ENCODE measurements at places on chromosomes 16 and 17.

DNA sequence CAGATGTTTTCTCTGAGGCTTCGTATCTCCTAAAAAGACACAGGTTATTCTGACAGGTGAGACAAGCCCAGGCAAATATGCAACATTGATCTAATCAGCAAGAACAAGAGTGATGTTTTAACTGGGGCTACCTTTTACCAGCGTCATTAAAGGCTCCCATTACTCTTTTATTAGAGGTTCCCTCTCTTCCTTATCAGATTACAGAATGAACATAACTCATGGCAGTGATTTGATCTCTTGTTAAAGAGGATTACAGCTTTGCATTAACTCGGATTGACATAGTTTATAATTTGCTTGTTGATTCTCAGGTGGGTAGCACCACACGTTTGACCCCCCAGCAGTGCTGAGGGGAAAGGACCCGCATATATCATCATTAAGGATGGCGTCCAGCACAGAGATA is 90.5 kb downstream of the AATF start:
- DNase-seq = no peak

- no peak for DNase-seq
Observed at GRCh38 chr16:1923299-1924034, 5.3 kb upstream of the HS3ST6 start.

DNA sequence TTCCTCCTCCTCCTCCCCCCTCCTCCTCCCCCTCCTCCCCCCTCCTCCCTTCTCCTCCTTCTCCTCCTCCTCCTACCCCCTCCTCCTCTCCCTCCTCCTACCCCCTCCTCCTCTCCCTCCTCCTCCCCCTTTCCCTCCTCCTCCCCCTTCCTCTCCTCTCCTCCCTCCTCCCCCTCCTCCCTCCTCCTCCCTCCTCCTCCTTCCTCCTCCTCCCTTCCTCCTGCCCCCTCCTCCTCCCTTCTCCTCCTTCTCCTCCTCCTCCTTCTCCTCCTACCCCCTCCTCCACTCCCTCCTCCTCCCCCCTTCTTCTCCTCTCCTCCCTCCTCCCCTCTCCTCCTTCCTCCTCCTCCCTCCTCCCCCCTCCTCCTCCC is 6.6 kb upstream of the PDP2 start:
- DNase-seq = no peak

DNA sequence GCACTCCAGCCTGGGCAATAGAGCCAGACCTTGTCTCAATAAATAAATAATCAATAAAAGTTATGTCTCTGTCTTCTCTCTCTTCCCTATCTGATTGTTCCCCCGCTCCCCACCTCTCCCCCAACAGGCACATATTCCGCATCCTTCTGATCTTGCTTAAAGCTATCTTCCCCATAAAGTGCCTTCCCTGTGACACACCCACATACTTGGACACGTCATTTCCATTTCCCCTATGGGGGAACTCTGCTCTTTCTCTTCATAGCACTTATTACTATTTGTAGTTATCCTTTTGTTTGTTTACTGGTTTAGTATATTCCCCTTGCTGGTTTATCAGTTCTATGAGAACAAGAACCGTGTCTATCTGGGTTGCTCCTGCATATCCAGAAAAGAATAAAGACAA is 14.9 kb downstream of the MYO1D start:
- no peak for DNase-seq

DNA sequence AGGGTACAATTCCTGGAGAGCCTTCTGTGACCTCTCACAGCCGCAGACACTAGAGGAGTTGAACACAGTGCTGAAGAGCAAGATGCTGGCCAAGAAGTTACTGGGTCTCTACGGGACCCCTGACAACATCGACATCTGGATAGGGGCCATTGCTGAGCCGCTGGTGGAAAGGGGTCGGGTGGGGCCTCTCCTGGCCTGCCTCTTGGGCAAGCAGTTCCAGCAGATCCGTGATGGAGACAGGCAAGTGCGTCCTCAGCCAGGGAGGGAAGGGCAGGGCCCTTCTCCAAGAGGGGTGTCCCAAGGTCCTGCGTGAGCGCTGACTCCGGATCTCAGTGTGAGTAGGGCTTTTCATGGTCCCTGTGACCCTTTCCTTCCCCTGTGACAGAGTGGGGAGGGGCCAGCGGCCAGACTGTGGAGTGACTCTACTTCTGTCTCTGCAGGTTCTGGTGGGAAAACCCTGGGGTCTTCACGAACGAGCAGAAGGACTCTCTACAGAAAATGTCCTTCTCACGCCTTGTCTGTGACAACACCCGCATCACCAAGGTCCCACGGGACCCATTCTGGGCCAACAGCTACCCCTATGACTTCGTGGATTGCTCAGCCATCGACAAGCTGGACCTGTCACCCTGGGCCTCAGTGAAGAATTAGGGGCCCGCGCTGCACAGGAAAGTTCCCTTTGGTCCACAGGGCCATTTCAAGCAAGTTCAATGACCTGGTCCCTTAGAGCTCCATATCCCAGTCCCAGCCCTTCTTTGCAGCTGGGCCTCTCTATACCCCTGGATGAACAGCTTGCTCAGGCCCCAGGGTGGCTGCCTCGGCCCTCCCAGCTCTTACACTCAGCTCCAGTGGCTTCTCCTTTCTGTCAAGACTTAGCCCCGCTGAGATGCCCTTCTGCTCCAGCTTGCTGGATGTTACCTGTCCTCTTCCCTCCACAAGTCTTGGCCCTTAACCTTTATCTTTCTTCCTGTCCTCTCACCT is 13.1 kb downstream of the MPO start:
- DNase-seq = no peak

DNA sequence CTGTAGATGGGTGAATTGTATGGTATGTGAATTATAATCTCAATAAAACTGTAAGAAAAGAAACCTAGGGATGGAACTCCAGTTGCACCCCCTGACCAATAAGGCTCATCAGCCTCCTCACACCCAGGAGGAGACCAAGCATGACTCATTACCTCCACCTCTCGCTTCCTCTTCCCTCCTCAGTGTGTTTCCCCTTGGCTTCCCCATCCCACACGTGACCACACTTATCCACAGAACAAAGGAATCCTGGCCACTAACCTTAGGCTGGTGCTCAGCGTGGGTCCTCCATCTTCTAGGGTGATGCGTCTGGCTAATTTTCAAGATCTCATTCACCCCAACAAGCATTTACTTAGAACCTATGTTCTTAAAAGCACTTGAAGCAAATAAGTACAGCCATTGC is 36.2 kb upstream of the MAP3K14 start:
- no peak for DNase-seq
